ENCODE measurements at places on chromosomes 5 and 9.

DNA sequence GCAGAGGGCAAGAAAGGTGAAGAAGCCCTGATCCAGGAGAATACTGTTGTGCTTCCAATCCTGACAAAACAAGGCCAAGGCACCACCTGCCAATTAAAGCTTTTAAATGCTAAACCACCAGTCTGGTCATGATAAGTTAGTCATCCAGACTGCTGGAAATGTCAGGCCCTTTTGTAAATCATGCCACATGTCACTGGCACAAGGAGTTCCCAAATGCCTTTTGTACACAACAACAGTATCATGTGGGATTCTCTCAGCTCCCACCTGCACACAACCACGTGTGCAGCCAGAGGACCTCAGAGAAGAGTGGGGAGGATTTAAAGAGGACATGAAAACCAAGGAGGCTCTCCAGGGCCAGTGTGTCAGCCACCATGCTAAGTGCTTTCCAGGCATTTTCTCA lies 99.3 kb downstream of the CDK5RAP2 start:
- DNase-seq: no peak

- no peak for DNase-seq
Measured at GRCh38 chr5:82523633-82524032, 245.5 kb upstream of the RPS23 start.

- DNase-seq: no peak
Measured at GRCh38 chr9:116465576-116466270, 221.4 kb upstream of the TRIM32 start.

DNA sequence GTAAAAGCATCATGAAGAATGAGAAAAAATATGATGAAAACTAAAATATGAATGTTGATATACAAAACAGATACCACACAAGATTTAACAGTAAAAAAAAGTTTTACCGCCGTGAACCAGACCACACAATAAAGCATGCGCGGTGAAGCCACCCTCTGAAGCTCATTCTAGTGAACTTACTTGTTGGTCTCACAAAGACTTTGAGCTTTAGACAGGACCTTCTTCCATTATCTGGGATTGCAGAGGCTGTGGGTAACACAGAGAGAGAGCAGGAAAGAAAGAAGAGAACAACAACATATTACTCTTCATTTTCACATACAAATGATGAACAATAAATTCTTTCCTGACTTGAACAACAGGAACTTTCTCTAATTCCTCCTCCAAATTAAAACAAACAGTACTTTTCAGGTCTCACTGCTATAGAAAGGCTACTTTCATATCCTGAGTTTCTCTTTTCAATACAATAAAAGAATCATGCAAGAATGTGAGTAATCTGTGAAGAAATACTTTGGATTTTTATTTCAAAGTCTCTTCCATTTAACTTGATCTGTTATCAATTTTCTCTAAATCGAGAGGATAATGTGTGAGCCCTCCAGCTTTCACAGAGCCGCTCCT lies 283.1 kb downstream of the EFNA5 start:
- DNase-seq: no peak

DNA sequence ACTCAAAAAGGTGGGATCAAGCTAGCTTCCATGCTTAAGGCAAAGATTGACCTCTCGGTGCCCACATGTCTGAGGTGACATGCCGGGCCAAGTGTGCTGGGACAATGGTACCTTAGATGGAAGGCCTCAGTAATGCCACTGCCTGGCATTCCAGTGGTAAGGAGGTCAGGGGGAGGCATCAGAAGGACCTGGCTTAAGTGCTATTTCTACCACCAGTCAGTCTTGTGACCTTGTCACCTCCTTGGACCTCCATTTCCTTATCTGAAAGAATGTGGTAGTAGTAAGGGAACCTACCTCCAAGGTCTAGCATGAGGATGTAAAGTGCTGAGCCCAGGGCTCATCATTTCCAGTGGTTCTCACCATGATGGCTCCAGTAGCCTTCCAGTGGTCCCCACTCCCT lies 8.9 kb downstream of the C5orf52 start:
- DNase-seq: no peak

GRCh38 chr9:78133751-78134150 lies 102.1 kb upstream of the CEP78 start:
- no peak for DNase-seq

DNA sequence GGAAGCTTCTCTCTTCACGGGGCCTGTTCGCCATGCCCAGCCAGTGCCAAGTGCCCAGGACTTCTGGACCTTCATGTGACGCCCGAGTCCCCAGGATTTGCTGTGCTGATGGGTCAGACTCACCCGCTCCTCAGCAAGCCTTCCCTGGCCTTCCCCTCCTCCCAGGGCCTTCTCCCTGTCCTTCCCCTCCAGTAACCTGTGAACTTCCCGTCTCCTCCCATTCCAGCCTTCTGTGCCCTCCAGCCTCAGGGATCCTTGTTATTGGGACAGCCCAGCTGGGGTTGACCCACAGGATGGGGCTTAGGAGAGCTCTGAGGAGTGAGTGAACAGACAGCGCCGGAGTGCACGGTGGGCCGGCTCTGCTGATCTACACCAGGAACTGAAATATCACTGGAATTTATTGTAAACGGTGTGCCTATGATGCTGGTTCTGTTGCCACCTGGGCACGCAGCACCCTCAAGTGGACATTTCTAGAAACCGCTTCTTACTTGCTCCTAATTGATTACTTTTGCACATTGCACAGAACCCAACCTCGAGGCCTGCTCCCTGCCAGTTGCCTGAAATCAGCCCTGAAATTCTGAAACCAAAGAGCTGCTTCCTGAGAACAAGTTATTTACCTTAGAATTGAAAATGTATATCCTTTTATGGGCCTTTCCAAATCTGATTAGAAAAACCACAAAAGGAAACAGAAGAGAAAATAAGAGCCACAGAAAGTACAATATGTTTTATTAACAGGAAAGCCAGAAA lies 1.5 kb downstream of the SPAAR start:
- DNase-seq: peak; percentile 8

DNA sequence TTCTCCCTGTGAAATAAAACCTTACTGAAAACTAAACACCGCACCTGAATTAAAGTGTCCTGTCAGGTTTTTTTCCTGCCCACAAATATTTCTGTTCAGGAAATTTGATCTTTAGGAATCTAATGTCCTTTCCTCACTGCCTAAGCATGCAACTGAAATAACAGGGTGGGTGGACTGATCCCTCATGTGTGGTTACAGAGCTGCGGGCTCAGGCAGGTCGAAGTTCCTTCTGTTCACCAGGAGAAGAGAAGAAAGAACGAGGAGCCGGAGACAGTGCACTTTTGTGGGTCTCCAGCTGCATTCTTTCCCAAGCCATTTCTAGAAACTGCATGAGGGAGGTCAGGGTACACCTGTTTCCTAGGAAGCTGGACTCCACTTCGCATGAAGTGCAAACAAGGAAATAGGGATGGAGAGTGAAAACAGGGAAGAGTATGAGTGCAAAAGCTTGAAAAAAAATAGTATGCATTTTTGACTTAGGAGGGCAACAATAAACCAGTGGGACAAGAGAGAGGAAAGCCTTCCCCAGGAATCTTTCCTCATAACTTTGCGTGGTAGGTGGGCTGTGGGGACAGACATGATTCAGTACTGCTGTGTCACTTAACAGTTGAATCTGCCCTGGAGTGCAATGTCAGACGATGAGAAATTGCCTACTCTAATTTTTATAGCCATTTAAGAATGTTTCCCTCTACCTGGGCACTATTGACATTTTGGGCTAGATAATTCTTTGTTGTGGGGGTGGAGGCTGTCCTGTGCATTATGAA lies 60.3 kb downstream of the GCNT1 start:
- no peak for DNase-seq

- no peak for DNase-seq
Measured at GRCh38 chr5:1186351-1187233, 14.8 kb upstream of the SLC6A19 start.

DNA sequence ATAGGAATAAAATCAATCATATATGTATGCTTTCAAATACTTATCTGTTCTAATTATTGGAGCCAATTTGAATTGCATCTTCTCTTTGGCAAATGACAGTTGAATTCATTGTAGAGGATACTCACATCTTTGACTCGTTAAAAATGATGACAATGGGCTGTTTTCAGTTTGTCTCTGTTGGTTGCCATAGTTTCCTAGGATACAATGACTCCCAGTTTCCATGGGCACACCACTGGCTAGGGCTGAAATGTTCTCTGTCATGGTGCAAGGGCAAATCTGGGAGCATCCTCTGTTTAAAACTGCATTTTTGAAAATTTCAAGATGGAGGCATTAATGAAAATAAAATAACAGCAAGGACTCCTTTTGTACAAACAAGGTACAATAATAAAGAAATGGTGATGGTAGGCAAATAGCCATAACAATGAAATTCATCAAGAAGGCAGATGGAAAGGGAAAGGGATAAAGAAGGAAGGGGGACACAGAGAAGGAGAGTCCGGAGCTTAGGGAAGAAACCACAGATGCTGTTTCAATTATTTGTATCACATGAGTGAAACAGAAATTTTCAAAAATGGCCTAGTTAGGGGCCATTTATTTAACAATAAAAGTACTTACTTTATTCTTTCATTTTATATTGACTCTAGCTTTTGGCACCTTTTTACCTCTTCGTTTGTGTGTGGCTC lies 378.8 kb upstream of the SEMA6A start:
- DNase-seq: no peak

DNA sequence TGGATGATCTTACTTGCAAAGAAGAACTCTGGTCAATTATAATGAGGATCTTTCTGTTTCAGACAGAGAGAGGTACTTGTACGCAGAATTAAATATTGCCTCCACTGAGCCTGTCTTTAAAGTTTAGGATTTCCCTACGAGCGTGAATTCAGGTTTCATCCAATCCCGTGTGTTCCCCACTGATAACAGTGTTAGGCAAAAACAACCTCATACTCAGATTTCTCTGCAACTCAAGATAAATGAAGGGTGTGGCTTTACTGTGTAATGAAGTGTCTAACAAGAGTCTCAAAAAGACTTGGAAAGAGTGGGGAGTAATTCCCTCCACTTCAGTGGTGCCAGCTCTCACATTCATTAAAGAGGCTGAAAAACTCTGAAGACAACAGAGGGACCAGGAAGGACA lies 53.2 kb upstream of the ACO1 start:
- DNase-seq: no peak

- DNase-seq: no peak
Measured at GRCh38 chr9:127921557-127922120, 4.8 kb upstream of the ST6GALNAC4 start.

DNA sequence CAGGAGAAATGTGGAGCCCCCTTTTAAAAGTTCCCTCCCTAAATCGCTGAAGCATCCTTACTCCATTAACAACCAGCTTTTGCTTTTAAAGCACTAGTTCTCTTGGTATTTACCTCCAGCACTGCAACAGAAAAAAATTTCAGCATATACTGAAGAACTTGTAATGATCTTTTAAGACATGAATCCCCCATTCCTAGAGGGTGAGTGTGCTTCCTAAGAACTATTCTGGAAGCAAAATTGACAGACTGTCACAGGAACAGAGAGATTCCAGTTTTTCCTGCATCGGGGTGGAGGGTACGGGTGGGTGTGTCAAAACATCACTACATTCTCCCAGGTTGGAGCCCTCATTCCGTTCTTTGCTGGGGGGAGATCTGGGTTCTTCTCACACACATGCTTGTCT lies 151.9 kb downstream of the EBF1 start:
- DNase-seq: no peak

DNA sequence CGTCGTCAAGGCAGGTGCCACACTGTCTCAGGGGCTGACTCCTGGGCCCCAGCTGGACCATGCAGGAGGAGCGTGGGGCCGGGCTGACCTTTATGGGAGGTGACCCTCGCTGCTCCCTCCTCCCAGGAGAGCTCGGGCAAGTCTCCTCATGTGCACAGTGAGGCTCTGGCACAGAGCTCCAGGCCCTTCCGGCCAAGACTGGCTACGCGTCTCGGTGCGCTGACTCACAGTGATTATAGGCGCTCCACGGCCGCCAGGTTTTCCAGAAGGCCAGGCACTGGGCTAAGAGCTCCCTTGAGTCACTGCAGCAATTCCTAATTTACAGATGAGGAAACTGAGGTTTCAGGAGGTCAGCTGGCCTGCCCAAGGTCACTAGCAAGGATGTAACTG lies 47.4 kb downstream of the VAV2 start:
- no peak for DNase-seq

DNA sequence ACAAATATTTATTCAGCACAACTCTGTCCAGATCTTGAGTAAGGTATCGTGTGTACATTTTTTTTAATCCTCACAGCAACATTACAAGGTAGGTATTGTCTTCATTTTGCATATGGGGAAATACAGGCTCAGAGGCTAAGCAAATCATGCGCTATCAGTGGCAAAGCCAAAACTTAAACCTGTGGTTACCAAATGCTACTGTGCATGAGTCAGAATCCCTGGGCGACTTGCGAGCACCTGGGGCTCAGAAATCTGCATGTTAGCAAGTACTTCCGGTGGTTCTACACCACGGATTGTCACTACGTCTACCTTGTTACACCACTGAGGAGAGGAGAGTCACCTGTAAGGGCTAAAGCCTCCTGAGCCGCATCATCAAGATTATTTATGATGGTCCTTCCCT lies 21.3 kb downstream of the C5orf58 start:
- DNase-seq: no peak

DNA sequence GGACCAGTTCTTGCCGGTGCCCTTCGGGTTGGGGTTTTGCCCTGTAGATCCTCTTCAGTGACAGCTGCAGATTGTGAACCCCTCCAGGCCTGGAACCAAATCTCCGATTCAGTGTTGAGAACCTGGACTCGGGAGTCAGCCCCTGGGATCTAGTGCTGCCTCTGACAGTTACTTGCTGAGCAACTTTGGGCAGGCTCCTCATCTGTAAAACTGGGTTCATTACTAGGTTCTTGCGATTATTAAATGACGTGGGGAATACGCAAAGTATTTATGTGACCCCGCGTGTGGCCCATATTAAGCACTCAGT lies 600 bp downstream of the ERCC6L2 start:
- no peak for DNase-seq

GRCh38 chr5:40410964-40411635 lies 268.6 kb upstream of the PTGER4 start:
- DNase-seq: no peak

DNA sequence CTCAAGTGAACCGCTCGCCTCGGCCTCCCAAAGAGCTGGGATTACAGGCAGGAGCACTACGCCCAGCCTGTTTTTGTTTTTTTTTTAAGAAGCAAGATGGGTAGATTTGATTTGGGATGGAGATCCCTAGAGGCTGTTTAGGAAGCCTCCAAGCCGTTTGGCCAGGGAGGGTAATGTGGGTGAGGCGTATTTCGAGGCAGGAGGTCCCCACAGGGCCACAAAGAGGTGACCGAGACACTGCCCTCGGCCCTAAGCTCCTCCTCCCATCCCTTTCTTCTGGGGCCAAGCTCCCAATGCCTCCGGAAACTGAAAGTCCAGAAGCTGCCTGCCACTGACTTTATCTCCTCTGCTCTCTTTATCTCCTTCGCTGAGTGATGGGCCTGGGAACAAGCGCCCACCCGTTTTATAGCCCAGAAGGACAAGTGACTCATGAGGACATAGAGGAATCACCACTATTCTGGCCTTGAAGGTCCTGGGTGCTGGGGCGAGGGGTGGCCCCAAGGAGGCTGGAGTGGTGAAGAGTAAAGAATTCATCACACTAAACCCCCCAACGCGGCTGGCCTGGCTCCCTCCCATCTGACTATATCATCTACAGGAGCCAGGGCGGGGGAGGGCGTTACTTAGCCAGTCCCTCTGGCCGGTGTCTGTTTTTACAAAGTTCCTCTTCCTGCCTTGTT lies 2.0 kb upstream of the RALGDS start:
- no peak for DNase-seq

GRCh38 chr9:70639853-70640814 lies 225.7 kb upstream of the KLF9 start:
- no peak for DNase-seq

- DNase-seq: no peak
Measured at GRCh38 chr5:158922263-158922592, 177.5 kb downstream of the EBF1 start.

GRCh38 chr5:135218790-135219568 lies 180.1 kb downstream of the MACROH2A1 start:
- no peak for DNase-seq

- no peak for DNase-seq
Measured at GRCh38 chr5:25881318-25882036, 1156.9 kb downstream of the CDH9 start.

Data from activated CD8-positive, alpha-beta memory T cell treated with anti-CD3 and anti-CD28 coated beads for 1 hour (primary cell).